ENCODE measurements at places on chromosomes 1 and 21. TPM values are rescaled to one million over a fixed set of nuclear protein-coding genes. Genes with fewer than 3 reads are reported as not detected.

KCNA3 gene
- 34.7 TPM for total RNA-seq

SLC35A3 gene
- total RNA-seq, result 19.7 TPM

CLDN17 gene
- not detected for total RNA-seq

ELF3 gene
- total RNA-seq, result 0.18 TPM

GDAP2 gene
- total RNA-seq, result 26.7 TPM

KCND3 gene
- not detected for total RNA-seq

OPRD1 gene
- total RNA-seq, result 0.05 TPM

- no peak for DNase-seq
Measured at GRCh38 chr1:184033711-184034167, 3.8 kb downstream of the COLGALT2 start.

- DNase-seq, result no peak
Measured at GRCh38 chr1:90318431-90318830, 323.5 kb downstream of the ZNF326 start.

DNA sequence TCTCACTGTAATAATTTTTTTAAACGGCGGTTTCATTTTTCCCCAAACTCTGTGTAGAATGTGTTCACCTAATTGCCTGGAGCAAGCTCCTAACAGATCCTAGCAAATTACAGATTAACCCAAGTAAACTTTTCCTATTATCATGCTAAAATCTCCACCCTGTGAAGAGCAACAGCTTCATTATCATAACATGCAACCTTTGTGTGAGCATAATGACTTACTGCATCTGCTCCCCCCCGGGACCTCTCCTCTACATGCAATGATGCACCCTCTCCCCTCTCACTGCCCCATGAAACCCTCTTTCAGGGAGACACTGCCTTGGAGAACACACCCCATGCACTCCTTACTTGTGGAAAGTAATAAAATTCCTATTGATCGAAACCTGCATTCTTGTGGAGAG, 717.0 kb upstream of the TMPRSS15 start:
- no peak for DNase-seq

- no peak for DNase-seq
Measured at GRCh38 chr1:107140703-107141490, at the start of gene NTNG1. Gene NTNG1 (plus strand): TSS chr1:107141039.

GRCh38 chr21:34372321-34372720, 3.0 kb upstream of the SMIM11 start:
- no peak for DNase-seq

DNA sequence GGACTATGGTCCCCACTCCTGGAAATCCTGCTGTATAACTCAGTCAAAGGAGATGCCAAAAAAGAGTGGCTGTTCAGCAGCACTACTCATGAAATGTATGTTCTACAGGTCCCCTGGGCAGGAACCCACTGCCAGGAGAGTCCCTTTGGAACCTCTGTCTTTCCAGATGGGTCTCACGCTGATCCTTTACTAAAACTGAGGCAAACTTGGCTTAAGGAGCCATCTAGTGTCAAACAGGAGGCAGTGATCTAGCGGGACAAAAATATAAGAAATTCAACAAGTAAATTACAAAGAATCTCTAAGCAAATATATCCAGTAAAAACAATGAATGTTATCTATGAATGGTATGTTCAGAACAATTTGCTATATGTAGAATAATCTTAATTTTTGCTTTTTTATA, 80.5 kb upstream of the PRMT6 start:
- no peak for DNase-seq

GRCh38 chr1:8752411-8752810, 65.0 kb downstream of the RERE start:
- no peak for DNase-seq

DNA sequence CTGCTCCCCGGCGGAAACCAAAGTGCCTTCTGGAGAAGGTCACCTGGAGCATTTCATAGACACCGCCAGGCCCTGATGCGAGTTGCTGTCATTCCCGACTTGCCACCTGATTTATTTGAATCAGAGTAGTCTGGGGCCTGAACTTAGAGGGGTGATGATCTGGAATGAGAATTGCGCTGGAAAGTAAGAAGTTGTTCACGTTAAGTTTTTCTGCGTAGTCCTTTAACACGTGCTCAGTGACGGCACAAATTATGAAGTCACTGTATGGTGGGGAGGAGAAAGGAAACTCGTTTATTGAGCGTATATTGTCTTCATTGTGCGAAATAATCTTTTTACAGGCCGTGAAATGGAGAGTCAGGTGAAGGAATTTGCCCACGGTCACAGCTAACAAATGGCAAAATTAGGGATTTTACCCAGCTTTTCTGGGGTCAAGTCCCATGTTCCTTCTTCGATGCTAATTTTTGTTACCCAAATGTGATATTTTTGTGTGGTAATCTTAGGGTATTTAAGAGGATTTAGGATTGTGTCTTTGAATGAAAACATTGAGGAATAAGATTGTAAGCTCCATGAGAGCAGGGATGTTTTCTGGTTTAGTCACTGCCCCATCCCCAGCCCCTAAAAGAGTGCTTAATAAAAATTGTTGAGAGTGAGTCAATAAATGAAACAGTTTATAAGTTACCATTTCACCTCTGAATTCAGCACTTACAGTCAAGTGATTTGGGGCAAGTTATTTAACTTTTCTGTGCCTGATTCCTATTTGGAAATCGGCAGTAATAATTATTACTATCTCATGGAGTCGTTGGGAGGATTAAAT, 46.4 kb upstream of the NBL1 start:
- DNase-seq, result no peak

Measured in activated naive CD4-positive, alpha-beta T cell treated with anti-CD3 and anti-CD28 coated beads, Interleukin-2, amount 50 U/mL, for 72 hours (primary cell).